Activated naive CD8-positive, alpha-beta T cell treated with anti-CD3 and anti-CD28 coated beads, Interleukin-2, amount 10 ng/mL, durations not matched to agents 7 days and 5 days (primary cell): ENCODE measurements at places on chromosomes 2 and 18.

DNA sequence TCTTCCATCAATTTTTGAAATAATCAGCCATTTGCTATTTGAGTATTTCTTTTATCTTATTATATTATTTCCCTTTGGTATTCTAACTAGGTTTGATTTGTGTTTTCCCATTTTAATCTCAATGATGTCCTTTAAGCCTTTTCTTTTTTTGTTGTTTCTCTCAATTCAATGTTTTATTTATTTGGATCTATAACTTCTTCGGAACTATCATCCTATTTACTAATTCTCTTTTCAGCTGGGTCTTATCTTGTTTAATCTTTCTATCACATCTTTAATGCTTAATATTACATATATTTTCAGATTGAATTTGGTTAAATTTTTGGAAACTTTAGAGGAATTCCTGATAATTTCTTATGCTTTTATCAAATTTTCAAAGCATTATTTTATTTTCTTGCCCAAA lies 448.3 kb downstream of the SOX11 start:
- no peak for DNase-seq

DNA sequence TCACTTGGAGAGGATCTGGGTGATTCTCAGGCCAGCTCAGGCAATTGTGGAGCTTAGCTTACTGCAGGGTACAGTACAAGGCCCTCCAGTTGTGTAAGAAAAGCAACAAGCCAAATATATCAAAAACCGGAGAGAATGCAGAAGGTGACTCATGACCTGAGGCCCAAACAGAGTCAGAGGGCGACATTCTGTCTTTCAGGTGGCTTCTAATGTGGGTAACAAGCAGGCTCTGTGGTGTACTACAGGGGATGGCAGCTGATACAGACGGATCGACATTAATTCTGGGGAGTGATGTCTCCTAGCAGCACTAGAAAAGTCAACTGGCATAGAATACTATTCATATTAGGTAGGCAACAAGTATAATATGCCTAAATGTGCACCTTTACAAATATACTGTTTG lies 219.5 kb upstream of the SOX11 start:
- no peak for DNase-seq

DNA sequence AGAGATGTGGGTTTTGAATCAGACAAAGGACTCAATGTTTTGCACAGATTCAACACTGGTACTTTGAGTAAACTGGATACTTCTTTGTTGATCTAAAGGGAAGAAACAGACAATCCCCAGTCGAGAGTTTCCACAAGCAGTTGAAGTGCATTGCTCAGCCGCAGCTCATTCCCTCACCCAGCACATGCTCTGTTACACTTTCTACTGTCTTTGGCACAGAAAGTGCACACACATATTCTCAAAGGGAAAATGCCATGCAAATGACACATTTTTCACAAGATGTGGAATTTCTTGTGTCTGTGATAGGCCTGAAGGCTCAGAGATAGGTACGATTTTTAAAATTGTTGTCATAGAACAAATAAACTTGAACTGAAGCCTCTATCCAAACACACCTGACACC lies 258.9 kb upstream of the TRIB2 start:
- no peak for DNase-seq

GRCh38 chr18:57925706-57926105 lies 118.3 kb upstream of the NEDD4L start:
- DNase-seq: no peak

DNA sequence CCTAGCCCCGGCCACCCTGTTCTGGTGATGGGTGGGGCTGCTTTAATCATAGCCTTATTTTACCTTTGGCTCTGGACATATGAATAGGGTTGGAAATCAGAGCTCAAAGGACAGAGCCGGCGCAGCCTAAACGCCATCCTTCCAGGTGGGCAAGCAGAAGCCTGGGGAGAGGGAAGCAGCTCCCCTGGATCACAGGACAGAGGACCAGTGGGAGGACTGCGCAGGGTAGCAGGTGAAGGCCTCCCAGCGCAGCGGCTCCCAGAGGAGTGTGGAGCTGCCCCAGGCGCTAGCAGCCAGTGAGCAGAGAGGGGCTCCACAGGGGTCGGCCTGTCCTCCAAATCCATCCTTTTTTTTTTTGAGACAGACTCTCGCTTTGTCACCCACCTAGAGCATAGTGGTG lies 16.4 kb upstream of the CYS1 start:
- no peak for DNase-seq

DNA sequence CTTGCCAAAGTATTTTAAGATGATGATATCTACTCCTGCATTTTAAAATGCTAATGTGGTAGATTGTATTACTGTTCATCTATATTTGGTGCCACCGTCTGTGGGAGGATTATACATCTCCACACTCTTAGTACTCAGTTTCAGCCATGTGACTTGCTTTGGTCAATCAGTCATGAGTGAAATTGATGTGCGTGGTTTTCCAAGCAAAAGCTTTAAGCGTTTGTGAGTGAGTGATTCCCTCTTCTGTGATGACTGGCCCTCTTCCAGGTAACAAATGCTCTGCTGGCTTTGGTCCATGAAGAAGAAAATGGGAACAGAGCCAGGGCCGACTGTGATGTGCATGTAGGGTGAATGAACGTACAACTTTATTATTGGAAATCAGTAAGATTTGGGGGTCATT lies 330.4 kb downstream of the LPIN1 start:
- DNase-seq: no peak
